ENCODE measurements at places on chromosomes 5 and 9.

DNA sequence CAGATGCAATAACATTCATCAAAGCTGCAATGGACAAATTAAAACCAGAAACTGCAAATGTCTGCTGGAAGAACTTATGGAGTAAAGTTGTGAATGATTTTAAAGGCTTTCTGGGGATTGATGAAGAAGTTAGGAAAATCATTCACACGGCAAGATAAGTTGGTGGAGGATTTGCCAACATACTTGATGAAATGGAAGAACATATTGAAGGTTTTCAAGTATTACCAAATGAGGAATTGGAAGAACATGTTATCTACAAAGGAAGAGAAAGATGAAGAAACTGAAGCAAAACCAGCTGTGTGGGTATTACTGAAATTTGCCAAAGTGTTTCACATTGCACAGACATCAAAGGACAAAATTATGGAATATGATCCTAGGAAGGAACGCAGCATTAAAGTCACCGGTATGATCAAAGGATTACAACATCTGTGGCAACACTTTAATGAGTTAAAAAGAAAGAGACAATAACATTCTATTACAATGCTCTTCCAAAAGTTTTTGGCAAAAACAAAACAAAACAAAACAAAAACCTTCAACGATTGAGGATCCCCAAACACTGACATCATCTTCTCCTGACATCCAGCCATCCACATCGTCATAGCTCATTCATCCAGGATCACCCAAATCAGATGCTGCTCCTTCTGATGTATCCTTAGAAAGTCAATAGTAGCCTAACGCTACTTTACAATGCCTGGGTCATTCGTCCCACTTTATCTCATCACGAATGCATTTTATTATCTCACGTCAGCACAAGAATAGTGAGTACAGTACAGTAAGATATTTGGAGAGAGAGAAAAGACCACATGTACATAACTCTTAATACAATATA lies 61.3 kb upstream of the SMC5 start:
- no peak for DNase-seq

DNA sequence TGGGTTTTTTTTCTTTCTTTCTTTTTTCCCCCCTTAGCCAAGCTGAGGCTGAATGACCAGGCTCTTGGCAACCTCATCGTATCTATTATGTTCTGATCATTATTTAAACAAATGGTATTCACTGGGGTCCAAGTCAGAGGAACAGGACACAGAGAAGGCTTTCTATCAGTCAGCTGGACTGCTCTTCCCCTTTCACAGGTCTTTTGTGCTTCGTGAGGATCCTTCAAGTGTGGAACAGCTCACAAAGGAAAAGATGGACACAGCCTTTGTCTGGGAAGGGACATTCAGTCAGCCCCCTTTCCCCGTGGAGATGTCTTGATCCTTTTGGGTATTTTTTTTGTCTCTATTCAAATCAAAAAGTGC lies 54.2 kb upstream of the DPYSL3 start:
- no peak for DNase-seq

DNA sequence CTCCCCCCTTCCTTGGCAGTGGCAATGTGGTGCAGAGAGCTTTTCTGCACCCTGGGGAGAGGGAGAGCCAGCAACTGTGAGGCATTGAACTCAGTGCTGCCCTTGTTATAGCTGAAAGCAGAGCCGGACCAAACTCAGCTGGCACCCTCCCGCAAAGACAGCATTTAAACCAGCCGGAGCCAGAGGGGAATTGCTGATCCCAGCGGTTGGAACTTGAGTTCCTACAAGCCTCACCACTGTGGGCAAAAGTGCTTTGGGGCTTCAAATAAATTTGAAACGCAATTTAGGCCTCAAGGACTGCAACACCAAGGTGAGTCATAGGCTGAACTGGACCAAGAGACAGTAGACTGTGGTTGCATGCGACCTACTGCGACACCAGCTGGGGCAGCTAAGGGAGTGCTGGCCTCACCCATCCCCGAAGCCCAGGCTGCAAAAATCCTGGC lies 207.6 kb upstream of the CDKN2B start:
- no peak for DNase-seq

DNA sequence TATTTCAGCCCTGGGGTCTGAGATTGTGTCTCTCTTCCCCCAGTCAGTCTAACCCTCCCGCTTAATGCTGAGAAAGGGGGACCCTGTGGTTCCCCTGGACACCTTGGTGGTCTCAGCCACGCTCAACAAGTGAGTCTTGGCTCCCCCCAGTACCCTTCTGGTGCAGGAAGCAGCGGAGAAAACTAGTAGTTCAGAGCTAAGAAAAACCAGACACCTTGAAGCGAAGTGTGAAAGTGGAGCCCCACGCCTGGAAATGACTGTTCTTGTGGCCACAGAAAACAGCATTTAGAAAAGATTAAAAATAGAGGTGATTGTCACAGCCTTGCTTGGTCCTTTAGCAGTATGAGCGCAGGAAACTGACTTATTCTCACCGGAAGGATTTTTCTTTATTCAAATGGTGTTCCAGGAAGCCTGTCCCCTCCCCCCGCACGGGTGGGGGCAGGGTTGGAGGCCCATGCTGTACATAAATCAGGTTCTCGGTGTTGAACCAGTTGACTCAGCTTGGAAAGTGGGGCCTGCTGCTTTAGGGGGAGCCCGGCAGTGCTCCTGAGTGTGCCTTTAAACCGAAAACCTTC lies 8.1 kb downstream of the ARPC5L start:
- peak; percentile 94 for DNase-seq

GRCh38 chr9:123108976-123109375 lies 75.5 kb downstream of the GPR21 start:
- no peak for DNase-seq

DNA sequence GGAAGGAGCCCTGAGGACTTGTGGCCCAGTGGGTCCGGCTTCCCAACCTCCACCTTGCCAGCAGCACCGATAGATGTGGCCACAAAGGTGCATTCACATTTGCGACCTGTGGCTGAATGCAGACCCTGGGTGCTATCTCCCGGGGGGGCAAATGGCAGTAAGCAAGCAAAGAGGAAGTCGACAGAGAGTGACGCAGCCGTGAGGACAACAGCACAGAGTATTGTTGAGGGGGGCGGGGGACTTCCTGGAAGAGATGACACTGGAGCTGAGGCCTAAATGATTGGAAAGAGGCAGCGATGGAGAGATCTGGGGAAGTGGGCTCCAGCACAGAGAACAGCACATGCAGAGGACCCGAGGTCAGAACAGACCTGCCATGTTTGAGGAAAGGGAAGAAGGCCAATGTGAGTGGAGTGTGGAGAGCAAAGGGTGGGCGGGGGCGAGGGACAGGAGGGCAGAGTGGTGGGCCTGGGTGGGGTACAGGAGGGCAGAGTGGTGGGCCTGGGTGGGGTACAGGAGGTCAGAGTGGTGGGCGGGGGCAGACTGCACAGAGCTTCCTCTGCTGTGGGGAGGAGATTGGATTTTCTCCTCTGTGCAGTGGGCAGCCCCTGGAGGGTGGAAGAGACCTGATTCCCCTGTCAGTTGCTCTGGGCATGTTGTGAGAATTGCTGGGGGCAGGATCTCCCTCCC lies 42.6 kb downstream of the ADAMTS2 start:
- DNase-seq: no peak

DNA sequence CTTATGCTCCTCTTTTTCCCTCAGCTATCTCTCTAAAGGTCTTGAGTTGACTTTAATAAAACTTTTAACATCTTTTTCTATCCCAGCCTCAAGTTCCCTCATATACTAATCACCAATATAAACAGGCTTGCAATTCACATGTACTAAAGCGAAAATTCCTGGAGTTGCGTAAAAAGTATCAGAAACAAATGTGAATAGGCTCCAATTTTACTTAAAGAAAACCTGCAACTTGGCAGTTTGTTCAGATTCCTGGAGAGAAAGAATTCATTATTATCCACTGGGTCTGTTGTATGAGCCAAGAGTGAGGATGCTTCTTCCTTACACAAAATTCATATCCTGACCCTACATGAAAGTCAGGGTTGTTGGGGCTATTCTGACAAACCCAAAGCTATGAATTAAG lies 384.2 kb downstream of the DTWD2 start:
- DNase-seq: no peak

GRCh38 chr5:160293901-160294561 lies 18.3 kb downstream of the CCNJL start:
- no peak for DNase-seq

DNA sequence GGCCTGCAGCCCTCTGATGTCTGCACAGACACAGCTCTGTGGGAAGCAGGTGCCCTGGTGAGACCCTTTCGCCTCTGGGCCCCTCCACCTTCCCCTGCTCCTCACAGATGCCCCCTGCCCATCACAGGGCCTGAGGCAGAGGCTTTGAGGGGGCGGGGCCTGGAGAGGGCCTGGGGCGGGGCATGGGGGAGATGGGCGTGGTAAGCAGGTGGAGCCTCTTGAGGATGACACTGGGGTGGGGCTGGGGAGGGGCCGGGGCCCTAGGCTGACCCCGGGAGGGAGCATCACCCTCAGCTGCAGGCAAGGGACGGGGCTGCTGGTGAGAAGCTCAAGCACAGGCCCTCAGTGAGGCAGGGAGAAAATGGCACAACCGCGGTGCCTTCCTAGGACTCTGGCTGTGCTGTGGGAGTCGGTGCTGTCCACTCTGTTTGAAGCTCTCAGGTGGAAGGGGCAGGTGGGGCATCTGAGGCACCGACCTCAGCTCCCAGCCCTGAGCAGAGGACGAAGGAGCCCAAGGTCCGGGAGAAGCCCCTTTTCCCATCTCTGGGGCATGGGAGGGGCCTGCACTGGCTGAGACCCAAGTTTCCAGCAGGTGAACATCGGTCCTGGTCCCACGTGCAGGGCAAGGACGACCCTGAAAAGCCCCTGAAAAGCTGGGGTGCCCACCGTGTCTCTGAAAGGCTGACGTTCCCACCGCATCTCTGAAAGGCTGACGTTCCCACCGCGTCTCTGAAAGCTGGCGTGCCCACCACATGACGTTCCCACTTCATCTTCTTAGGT lies 17.5 kb upstream of the SLC9A3 start:
- DNase-seq: no peak

DNA sequence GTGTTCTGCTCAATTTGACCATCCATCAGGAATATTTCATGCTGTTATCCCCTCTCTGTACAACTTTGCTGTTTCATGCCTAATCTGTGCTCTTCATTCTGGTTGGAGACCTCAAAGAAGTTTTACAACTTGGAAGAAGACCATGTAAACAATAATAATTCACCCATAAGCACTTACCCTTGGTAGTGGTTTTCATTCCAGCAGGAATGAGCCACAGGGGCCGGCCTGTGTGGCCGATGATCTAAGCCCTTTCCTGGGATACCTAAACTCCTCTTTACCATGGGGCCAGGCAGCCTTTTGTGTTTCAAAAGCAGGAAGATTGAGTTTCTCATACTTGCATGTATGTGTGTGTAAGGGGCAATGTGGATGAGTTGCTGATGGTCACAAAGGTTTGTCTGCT lies 165.0 kb downstream of the FGF1 start:
- no peak for DNase-seq

- no peak for DNase-seq
These were observed 48.7 kb downstream of the CAMSAP1 start for GRCh38 chr9:135858491-135859185.

Measured in activated CD4-positive, alpha-beta T cell treated with anti-CD3 and anti-CD28 coated beads, Interleukin-2, amount 10 ng/mL, durations not matched to agents 24 days and 14 days (primary cell).